ENCODE measurements at places on chromosomes 12 and 14.

DNA sequence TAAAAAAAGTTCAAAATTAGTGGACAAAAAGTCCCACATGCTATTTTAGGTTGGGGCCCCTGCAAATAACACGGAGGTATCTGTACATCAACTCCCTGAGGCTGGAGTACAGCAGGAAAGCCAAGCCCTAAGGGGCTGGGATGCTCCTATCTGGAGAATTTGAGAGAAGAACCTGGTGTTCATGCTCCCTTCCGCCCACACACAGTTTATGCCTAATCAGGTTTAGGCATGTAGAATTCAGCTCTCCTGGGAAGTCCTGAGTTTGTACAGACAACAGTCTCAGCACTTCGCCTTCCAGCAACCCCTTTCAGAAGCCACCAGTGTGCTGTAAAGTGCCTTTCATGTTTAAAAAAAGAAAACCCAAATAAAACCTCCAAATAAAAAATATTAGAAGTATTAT, 237.3 kb upstream of the GRIP1 start:
- no peak for DNase-seq

DNA sequence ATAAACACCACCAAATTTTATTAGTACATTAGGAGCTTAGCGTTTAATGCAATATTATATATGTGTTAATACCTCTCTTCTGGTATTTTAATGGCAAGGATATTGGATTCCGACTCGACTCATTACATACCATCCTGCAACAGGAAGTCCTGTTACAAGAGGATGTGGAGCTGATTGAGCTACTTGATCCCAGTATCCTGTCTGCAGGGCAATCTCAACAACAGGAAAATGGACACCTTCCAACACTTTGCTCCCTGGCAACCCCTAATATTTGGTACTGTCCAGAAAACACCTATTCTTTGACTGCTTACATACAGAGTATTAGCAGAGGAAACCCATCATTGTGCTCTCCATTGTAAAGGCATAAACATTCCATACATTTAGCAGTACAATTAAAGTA, 45.2 kb downstream of the VEZT start:
- DNase-seq = no peak

DNA sequence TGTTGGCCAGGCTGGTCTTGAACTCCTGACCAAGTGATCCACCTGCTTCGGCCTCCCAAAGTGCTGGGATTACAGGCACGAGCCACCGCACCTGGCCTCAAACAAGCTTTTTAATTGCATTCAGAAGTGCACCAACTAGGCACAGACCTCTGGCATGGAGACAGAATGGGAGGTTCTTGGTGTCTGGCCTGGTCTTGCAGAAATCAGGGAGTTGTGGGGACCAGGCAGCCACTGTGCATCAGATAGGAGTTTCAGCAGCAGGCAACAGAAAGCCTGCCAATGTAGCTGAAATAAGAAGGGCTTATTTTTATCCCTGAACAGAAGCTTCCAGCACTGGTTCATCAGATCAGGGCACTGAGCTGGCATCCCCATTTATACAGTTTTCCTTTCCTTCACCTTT, 22.2 kb upstream of the TCL1B start:
- DNase-seq = no peak

DNA sequence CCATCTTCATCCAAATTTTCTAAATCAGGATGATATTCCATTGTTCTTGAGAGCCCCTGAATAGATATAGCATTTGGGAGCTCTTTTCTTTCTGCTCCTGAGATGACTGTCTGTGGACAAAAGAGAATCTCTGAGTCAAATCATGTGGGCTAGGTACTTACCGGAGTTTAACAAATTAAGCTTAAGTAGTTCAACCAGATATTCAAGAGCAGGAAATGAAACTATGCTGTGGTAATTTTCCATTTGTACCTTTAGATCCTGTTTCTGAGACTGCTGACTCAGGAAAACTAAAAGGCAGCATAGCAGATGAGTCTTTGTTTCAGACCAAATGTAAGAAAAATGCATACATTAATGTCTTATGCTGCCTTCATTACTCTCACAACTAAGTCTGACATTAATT, at the start of gene CLEC7A:
CLEC7A (minus strand) TSS at position 158 of the 400 bp plus-strand sequence; CDS start at position 41, 117 bp downstream.
- DNase-seq = no peak

DNA sequence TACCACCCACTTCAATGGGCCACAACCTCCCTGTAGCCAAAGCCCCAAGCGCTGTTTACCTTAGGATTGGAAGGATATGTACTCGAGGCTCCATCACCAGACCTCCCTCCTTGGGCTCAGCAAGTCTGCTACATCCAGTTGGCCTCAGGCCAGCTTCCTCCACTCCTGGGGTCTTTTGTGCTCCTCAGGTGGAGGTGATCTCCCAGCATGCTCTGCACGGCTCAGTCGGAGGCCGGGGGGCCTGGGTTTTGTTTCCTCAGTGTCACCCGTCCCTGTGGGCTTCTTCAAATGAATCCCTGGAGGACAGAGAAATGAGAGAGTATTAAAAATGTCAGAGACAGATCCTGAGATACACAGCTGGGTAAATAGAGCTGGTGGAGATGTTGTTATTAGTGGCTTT, 723.1 kb upstream of the TBX3 start:
- DNase-seq = no peak

DNA sequence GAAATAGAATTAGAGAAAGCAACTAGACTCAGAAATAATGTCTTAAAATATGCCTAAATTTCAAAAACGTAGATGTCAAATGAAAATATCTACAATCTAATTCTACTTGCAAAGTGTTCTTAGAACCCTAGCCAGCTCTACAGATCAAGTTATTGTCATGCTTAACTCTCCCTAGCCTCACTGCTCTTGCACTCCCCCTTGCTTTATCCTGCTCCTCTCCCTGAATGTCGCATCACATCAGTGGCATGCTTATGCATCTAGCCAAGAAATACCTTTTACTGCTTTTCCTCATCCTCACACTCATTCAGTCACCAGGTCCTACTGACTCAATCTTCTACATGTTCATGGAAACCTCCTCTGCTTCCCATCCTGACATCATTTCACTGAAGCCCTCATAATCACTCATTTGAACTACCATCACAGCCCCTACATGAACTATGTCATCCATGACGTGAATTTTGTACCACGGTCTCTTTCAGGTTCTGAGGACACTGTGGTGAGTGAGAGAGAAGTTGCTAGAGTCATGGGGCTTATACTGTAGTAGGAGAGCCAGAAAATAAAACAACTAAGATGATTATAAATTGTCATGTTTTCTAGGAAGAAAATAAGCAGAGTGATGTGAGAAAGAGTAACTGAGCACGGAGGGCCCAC, 22.6 kb upstream of the CRACR2A start:
- no peak for DNase-seq

GRCh38 chr12:91866566-91866965, 279.1 kb downstream of the BTG1 start:
- no peak for DNase-seq

- DNase-seq = peak; percentile 49
Measured at GRCh38 chr14:75301666-75302325, 23.2 kb downstream of the FOS start.

GRCh38 chr12:12686925-12687324, 9.1 kb downstream of the GPR19 start:
- no peak for DNase-seq

GRCh38 chr12:28409892-28410291, 219.6 kb downstream of the CCDC91 start:
- DNase-seq = no peak

GRCh38 chr14:55302367-55303124, 31.3 kb downstream of the FBXO34 start:
- DNase-seq = no peak

GRCh38 chr14:99451234-99451633, 29.4 kb downstream of the SETD3 start:
- DNase-seq = no peak

DNA sequence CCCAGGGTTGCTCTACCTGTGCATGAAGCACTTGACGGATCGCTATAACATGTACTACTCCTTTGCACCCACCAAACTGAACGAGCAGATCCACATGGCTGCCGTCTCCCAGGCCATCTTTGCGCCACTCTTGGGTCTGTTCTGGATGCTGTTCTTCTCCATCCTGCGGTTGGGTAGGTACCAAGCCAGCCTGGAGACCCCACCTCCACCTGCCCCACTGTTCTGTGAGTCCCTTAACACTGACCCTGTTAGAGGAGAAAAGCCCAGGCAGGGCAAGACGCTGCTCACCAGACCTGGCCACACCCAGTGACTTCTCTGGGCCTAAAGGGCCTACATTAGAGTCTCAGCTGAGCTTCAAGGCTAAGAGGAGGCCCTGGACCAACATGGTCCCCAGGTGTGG, 21.7 kb downstream of the NGB start:
- DNase-seq = no peak

DNA sequence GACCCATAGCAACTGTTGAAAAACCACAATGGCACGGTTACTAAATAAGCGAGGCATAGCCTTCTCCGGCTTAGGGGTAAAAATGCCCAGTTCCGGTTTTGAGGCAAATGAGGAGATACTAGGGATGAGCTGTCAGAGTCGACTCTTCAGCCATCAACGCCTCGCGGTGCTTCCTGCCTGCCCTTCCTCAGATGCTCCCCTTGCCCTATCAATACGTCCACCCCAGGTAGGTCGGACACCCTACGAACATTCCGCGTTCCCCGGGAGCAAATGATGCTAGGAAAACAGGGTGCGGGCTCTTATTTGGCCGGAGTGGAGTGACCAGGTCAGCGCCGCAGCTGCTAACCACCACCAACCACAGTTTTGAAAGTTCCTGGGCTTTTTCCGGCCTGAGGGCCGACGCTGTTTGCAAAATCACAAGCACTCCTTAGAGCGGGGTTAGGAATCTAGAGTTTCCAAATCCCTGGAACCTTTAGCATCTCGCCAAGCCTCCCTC, 1.2 kb downstream of the SRSF9 start:
- DNase-seq = peak; percentile 19

GRCh38 chr12:7450667-7451066, 6.7 kb upstream of the CD163L1 start:
- no peak for DNase-seq

- DNase-seq = no peak
Measured at GRCh38 chr12:105783983-105784947, 354.5 kb downstream of the NUAK1 start.

- DNase-seq = no peak
Measured at GRCh38 chr12:4496145-4496838, 42.4 kb upstream of the RAD51AP1 start.

- no peak for DNase-seq
Measured at GRCh38 chr12:6891646-6892001, 13.0 kb upstream of the LRRC23 start.

GRCh38 chr12:124419292-124420040, 124.6 kb downstream of the RFLNA start:
- DNase-seq = no peak

GRCh38 chr14:66635435-66635834, 127.5 kb downstream of the GPHN start:
- no peak for DNase-seq

- no peak for DNase-seq
Measured at GRCh38 chr14:64253672-64254071, 40.5 kb downstream of the ESR2 start.

DNA sequence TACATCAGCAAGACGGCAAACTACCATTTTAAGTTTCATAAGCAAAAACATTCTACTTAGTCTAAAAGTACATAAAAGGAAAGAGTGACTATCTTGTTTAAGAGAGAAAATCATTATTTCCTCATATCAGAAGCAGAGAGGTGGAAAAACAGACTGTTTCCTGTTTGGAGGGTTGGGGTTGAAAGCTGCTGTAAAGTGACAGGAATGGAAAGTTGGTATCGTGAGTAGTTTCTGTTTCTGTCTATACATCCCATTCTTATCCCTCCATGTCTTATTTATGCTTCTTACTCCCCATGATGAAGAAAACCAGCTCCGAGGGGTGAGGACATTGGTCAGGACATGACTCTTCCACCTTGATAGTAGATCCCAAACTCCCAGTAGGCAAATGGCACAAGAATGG, 216.5 kb downstream of the EGLN3 start:
- no peak for DNase-seq

DNA sequence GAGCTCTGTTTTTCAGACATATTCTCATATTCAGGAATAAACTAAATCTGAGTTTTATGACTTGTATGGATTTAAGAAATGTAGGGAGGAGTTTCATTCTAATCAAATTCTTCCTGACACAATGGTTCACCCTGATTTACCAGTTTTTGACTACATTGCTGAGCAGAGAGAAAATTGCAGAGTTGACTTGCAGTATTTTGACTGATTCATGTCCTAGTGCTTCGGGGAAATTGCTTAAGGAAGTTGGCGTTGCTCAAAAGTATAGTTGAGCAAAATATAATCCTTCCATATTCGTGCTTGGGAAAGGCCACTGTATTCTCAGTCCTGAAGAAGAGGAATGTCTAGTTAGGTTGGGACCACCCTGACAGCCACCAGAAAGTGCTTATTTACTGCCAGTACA, 1.3 kb upstream of the TWF1 start:
- DNase-seq = no peak

All from CD4-positive, alpha-beta T cell treated with Interleukin-17A for 4 hours (primary cell).